ENCODE measurements at places on chromosomes 7 and 10. TPM values are rescaled to one million over a fixed set of nuclear protein-coding genes. Genes with fewer than 3 reads are reported as not detected.

PRLHR gene
- not detected for total RNA-seq

MKX gene
- total RNA-seq = 4.1 TPM

TRIM8 gene
- total RNA-seq = 208 TPM

DKK1 gene
- 3.5 TPM for total RNA-seq

LBX1 gene
- not detected for total RNA-seq

REEP3 gene
- total RNA-seq = 42.7 TPM

PIP gene
- total RNA-seq = not detected

CHST3 gene
- 5.4 TPM for total RNA-seq

CAMK2G gene
- 52.3 TPM for total RNA-seq

IQUB gene
- total RNA-seq = 7.3 TPM

GRCh38 chr7:111101856-111102646 is 11.1 kb downstream of the LRRN3 start:
- H3K4me3 ChIP-seq = no peak overlapping the region
- no peaks in the 10 kb centered on the region for H3K27me3 ChIP-seq
- no peaks in the 10 kb centered on the region for H3K36me3 ChIP-seq
- H3K27ac ChIP-seq = no peak overlapping the region
- no peaks in the 10 kb centered on the region for H3K4me1 ChIP-seq

- DNase-seq = no peak
- no peaks in the 10 kb centered on the region for H3K36me3 ChIP-seq
Observed at GRCh38 chr7:3264693-3265339, 36.2 kb upstream of the SDK1 start.

DNA sequence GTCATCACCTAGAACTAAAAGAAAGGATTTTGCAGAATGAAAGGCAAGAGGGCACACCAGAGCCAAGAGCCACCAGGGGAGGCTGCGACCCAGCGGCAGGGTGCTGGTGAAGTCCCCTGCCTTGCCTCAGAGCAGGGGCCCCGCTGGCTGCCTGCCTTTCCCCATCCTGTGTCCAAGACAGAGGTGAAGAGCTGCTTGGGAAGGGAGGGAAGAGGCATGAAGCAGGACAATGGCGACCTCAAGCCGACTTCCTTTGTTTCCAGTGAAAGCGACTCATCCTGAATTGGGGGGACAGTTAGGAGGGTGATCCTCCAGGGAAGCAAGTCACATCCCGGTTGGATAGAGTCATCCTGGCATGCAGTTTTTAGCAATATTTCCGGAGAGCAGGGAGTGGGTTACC is 255.5 kb upstream of the YAE1 start:
- no peaks in the 10 kb centered on the region for H3K27me3 ChIP-seq
- no peak overlapping the region for H3K4me3 ChIP-seq
- no peak for DNase-seq
- no peak overlapping the region for H3K27ac ChIP-seq
- H3K36me3 ChIP-seq = no peaks in the 10 kb centered on the region
- H3K4me1 ChIP-seq = no peaks in the 10 kb centered on the region

DNA sequence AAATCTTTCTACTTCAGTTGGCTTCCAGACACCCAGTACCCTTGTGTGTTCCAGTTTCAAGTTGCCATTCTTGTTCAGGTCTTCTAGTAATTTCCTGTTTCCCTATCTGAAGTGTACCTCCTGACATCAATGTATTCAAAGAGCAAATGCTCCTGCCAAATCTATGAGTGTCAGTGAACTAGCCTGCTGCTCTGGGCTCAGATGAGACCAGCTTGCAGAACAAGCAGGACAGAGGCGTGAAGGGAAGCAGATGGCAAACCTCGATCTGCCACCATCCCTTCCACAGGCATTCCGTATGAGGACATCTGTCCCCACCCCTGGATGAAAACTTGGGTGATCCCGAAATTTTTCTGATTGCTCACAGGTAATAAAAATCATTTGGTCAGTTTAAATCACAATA is 4.4 kb upstream of the MPP7 start:
- H3K4me1 ChIP-seq = peaks cover 6% of the 10 kb centered on the region
- H3K36me3 ChIP-seq = no peaks in the 10 kb centered on the region
- H3K27ac ChIP-seq = no peak overlapping the region
- DNase-seq = peak; percentile 50
- no peaks in the 10 kb centered on the region for H3K27me3 ChIP-seq
- H3K4me3 ChIP-seq = no peak overlapping the region

DNA sequence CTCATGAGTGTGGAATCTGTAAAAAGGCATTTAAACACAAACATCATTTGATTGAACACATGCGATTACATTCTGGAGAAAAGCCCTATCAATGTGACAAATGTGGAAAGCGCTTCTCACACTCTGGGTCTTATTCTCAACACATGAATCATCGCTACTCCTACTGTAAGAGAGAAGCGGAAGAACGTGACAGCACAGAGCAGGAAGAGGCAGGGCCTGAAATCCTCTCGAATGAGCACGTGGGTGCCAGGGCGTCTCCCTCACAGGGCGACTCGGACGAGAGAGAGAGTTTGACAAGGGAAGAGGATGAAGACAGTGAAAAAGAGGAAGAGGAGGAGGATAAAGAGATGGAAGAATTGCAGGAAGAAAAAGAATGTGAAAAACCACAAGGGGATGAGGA is 207.7 kb downstream of the ZEB1 start:
- H3K4me1 ChIP-seq = peaks cover 6% of the 10 kb centered on the region
- peaks cover 40% of the 10 kb centered on the region for H3K36me3 ChIP-seq
- no peaks in the 10 kb centered on the region for H3K27me3 ChIP-seq
- DNase-seq = no peak

GRCh38 chr7:82335927-82336326 is 107.7 kb downstream of the CACNA2D1 start:
- H3K27ac ChIP-seq = no peak overlapping the region
- H3K4me3 ChIP-seq = no peak overlapping the region
- no peak for DNase-seq
- no peaks in the 10 kb centered on the region for H3K27me3 ChIP-seq
- no peaks in the 10 kb centered on the region for H3K4me1 ChIP-seq

GRCh38 chr10:58704671-58705141 is 192.0 kb downstream of the BICC1 start:
- H3K4me3 ChIP-seq = no peak overlapping the region
- H3K4me1 ChIP-seq = no peaks in the 10 kb centered on the region
- no peaks in the 10 kb centered on the region for H3K36me3 ChIP-seq

- no peak overlapping the region for H3K4me3 ChIP-seq
- no peak overlapping the region for H3K27ac ChIP-seq
- H3K36me3 ChIP-seq = no peaks in the 10 kb centered on the region
Observed at GRCh38 chr7:138429577-138430250, 30.3 kb upstream of the TRIM24 start.

DNA sequence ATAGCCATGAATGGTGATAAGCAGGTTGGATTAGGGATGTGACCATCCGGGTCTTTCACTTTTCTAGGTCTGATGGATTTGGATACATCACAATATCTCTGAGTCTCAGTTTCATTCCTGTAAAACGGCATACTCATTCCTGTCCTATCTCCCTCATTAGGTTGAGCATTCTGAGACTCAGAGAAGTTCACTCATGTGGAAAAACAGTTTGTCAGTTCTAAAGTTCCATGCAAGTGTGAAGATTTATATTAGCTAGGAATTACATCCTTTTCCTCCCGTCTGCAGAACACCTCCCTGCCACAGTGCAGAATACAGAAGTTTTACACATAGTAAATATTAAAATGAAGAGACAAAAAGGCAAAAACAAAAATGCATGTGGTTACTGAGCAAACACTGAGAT is 94.2 kb upstream of the SLC25A13 start:
- no peak for DNase-seq
- H3K27ac ChIP-seq = no peak overlapping the region
- no peaks in the 10 kb centered on the region for H3K27me3 ChIP-seq
- no peaks in the 10 kb centered on the region for H3K4me1 ChIP-seq
- no peaks in the 10 kb centered on the region for H3K36me3 ChIP-seq

DNA sequence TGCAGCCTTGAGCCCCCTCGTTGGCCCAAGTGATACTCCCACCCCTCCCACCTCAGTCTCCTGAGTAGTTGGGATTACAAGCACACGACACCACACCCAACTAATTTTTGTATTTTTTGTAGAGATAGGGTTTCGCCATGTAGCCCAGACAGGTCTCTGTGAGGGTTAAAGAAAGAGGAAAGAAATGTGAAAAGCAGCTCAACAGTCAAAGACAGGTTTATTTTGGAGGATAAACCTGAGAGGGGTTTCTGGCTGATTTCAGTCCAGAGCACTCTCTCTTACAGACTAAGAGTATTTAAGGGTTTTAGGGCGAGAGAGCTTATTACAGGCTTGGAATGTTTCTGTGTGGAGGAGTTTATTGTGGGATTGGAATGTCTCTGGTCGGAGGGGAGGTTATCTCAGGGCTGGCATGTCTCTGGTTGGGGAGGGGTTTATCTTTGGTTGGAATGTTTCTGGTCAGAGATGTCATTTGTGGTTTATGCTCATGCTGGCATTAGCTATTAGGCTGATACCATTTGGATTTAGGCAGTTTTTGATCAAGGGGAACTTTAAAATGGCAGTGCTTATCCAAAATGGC is 26.1 kb upstream of the SNX10 start:
- no peaks in the 10 kb centered on the region for H3K4me1 ChIP-seq
- DNase-seq = no peak
- no peak overlapping the region for H3K27ac ChIP-seq
- H3K4me3 ChIP-seq = no peak overlapping the region
- H3K36me3 ChIP-seq = no peaks in the 10 kb centered on the region
- H3K27me3 ChIP-seq = no peaks in the 10 kb centered on the region

DNA sequence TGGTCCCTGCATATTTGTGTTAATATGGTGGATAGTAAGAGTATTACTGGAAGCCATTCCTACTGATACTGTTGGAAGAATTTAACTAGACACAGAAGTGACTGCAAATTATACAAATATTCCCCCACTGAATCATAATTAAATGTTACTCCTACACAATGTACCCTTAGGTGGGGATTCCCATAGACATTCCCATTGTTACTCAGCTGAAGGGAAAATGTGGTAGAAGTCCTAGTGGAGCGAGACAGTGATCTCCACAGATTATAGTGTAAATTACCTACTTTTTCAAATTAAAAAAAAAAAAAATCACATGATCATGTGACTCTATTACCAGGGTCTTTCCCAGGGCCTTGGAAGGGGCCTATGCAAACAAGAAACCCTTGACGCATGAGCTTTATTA is 611.8 kb downstream of the LRMDA start:
- DNase-seq = no peak
- H3K4me3 ChIP-seq = no peak overlapping the region
- no peaks in the 10 kb centered on the region for H3K4me1 ChIP-seq
- no peaks in the 10 kb centered on the region for H3K36me3 ChIP-seq
- H3K27ac ChIP-seq = no peak overlapping the region
- H3K27me3 ChIP-seq = no peaks in the 10 kb centered on the region

GRCh38 chr7:129298268-129298893 is 73.6 kb downstream of the AHCYL2 start:
- no peak overlapping the region for H3K4me3 ChIP-seq
- no peak for DNase-seq
- H3K27ac ChIP-seq = no peak overlapping the region
- peaks cover 6% of the 10 kb centered on the region for H3K4me1 ChIP-seq

GRCh38 chr7:101701153-101701794 is 72.2 kb upstream of the MYL10 start:
- H3K27me3 ChIP-seq = no peaks in the 10 kb centered on the region
- H3K4me3 ChIP-seq = no peak overlapping the region
- no peaks in the 10 kb centered on the region for H3K36me3 ChIP-seq
- H3K4me1 ChIP-seq = no peaks in the 10 kb centered on the region
- DNase-seq = no peak

DNA sequence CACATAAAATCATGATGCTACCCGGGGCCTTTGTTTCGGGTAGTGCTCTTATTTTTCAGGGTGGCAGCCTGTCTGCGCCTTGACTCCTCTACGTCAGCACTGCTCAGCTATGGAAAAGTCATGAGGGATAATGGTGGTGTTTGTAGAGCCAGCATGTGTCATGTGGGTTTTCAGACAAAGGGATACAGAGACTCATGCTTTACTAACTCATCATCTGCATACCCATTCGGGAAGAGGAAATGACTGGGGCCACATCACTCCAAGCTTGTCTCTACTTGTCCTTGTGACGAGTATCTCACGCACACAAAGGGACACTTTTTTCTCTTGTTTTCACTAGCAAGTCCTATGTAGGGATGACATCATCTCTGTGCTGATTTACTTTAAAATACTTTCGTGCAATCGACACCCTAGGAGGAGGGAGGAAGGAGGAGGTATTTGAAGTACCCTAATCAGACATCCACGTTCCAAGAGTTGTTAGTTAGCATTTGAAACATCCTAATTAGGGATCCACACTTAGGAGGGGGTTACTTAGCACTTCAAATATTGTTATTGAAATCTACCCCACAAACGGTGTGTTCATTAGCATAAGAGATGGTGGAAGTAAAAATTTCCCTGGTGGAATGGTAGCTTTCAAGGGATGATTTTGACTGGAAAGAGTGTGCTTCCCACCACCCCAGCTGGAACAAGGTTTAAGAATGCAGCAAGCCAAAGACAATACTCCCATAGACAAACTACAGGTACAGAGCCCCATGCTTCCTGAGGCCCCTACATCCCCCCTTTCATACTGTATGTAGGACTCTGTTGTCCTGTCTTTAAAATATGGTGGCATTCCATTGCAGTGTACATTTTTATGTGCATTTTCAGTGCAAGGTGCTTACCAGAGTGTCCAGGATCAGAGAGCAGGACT is 52.0 kb downstream of the THNSL1 start:
- no peak overlapping the region for H3K4me3 ChIP-seq
- no peak for DNase-seq
- no peaks in the 10 kb centered on the region for H3K27me3 ChIP-seq
- H3K27ac ChIP-seq = no peak overlapping the region
- no peaks in the 10 kb centered on the region for H3K36me3 ChIP-seq

DNA sequence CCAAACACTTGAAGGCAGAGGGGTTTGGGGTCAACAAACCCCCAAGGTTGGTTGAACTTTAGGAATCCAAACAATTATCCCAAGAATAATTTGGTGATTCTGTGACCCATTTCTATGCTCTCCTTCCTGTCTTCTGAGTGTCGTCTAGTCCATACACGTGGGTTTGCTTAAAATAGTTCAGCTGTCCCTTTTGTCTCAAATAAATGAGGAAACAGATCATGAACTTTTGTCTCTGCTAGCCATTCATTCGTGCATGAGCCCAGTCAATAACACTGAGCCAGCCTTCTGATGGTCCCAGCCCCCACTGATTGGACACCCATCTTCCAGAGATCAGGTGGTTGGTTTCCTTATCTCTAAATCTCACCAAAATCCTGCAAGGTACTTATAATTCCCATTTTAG is 255.4 kb downstream of the PRPF18 start:
- H3K27me3 ChIP-seq = no peaks in the 10 kb centered on the region
- no peak overlapping the region for H3K4me3 ChIP-seq
- DNase-seq = no peak
- H3K36me3 ChIP-seq = no peaks in the 10 kb centered on the region

All from upper lobe of left lung (tissue), 6 donors.